ENCODE measurements at places on chromosomes 12 and 14.

GRCh38 chr12:1217191-1217949 lies 226.3 kb downstream of the ERC1 start:
- DNase-seq, result no peak

DNA sequence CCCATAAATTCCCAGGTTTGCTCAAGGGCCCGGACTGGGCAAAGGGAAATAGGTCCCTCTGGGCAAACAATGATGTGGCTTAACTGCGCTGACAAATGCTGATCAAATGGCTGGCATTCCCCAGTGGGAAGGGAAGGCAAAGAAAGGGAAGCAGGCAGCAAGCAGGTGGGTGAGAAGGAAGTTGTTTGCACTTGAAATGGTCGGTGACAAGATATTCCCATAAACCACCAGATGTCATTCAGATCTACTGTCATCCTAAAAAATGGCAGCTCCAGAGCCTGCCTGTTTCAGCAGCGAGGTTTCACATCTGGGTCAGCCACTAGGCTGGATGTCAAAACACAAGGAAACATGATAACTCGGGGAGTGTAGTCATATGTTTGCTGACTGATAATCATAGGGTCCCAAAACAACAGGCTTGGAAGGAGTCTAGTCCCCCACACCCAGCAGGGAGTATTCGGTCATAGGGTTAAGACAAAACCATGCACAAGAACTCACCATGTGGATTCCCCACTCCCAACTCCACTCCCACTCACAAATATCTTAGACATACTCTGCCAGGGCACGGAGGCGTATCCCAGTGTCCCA lies 37.9 kb upstream of the MDM1 start:
- DNase-seq, result no peak

- no peak for DNase-seq
These were observed 357.9 kb downstream of the BCL11B start for GRCh38 chr14:98913967-98914650.

DNA sequence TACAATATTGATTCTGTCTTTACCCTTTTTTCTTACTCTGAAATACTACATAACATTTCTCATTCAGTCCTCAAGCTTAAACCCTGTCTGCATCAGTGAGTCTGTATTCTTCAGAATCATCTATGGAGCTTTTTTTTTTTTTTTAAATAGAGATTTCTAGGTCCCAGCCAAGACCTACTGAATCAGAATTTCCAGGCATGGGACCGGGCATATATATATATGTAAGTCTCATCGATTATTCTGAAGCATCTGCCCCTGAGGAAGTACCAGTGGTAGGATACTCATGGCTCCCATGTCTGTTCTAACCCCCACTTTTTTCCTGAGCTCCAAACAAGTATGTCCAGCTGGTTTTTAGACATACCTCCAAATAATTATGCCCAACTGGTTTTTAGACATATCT lies 6.1 kb downstream of the DDX47 start:
- no peak for DNase-seq

DNA sequence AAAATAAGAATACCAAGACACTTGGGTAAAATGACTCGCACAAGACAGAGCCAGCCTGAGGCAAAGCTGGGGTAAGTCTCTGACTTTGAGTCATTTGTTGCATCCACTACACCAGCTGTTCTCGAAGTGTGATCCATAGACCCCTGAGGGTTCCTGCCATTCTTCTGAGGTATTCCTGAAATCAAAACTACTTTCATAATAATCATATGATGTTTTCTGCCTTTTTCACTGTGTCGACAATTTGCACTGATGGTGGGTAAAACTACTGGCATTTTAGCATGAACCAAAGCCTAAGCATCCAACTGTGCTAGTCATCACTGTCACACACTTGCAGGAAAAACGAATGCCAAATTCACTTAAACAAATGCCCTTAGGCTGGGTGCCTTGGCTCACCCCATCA lies 135.5 kb upstream of the FUT8 start:
- no peak for DNase-seq

- no peak for DNase-seq
These were observed 41.2 kb downstream of the DIO3 start for GRCh38 chr14:101602466-101602840.

DNA sequence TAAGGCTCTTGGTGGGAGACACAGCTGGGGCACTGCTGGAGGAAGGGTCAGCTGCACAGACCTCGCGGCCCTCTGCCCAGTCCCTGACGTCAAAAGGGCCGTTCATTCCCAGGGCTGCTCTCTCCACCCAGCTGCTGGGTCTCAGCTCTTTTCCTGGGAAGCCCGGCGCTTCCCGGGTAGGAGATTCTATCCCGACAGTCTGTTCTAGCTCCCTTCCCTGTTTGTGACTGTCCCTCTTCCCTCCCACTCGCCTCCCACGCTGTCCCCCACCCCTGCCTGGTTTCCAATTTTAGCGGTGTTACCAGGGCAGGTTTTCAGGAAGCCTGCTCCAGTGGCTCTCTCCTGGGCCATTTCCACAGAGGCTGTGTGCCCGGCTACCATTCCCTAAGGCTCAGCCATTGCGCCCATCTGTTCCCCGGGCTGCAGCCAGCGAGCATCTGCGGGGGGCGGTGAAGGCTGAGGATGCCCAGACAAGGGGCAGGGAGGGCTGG lies 186.6 kb downstream of the CACNA1C start:
- DNase-seq, result no peak

DNA sequence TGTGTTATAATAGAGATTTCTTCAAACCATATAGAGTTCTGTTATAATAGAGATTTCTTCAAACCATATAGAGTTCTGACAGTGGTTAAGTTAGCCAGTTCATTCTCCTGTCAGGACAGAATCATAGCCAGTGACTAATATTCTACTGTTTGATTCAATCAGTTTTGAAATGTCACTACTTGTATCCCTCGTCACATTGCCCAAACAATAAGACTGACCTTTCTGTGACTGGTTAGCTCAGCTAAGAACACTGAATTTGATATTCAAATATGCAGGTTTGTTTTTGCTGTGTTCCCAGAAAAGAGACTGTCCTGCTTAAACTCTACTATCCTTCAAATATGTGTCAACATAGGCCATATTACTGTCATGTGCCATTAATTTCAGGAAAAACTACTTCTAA lies 74.4 kb downstream of the ALG10B start:
- DNase-seq, result no peak

DNA sequence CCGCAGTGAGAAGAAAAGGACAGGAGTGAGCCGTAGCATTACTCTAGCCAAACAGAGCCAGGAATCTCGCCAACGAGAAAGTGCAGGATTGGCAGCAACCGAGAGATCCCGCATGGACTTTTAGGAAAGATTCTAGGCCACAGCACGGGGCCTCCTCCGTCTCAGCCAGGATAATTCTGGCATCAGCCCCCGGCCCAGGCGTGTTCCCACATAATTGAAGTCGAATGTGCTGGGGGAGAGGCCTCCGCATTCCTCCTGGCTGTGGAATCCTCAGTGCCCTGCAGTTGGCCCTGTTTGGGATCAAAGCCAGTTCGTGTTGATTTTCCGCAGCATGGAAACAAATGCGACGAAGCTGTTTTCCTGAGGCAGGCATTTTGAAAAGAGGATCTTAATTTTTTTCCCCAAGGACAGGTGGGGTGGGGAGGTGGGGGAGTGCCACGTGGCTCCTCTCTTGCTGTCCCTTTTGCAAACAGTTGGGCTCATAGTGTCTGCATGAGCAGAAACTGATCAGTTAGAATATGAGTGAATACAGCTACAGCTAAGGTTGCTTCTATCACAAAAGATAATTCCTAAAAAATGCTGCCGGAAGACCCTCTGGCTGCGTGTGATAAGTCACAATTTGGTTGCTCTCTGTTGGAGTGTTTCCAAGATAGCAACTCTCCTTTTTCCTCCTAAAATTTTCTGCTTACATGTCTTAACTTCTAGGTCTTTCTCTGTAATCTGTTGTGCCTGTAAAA lies 37.3 kb upstream of the ATXN2 start:
- DNase-seq, result no peak

- no peak for DNase-seq
These were observed 12.5 kb upstream of the EML1 start for GRCh38 chr14:99780690-99781089.

Data from GM13976 (cell line).